ENCODE measurements at places on chromosomes 3 and 15.

- no peak for DNase-seq
Measured at GRCh38 chr3:109175411-109175810, 38.9 kb downstream of the C3orf85 start.

DNA sequence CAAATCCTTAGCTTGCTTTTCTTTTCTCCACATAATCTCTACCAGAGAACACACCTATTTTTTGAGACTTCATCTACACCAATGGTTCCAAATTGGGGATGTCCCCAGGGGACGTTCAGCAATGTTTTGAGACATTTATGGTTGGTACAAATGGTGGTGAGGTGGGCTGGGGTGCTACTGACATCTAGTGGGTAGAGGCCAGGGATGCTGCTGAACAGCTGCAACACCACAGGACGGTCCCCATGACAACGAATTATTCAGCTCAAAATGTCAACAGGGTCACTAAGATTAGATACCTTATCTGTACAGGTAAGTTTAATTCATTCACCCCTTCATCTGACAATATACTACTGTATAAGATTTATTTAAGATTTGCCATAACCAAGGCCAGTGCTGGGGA lies 14.4 kb downstream of the GK5 start:
- no peak for DNase-seq

DNA sequence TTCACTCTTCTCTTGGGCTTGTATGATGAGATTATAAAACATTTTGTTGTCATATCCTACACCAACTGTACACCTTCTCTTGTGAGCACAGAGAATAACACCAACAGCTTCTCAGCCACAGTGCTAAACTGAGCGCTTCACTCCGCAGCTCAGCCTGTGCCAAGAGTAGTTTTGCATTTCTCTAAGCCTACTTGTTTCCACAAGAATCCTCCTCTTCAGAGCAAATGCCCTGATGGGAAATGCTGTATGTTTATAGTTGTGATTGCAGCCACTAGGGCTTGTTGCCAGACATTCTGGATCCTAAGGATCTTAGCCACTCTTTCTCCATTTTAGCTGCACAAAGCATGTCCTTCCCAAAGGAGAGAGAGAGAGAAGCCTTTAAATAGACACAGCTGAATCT lies 138.8 kb upstream of the PLXND1 start:
- DNase-seq = no peak

DNA sequence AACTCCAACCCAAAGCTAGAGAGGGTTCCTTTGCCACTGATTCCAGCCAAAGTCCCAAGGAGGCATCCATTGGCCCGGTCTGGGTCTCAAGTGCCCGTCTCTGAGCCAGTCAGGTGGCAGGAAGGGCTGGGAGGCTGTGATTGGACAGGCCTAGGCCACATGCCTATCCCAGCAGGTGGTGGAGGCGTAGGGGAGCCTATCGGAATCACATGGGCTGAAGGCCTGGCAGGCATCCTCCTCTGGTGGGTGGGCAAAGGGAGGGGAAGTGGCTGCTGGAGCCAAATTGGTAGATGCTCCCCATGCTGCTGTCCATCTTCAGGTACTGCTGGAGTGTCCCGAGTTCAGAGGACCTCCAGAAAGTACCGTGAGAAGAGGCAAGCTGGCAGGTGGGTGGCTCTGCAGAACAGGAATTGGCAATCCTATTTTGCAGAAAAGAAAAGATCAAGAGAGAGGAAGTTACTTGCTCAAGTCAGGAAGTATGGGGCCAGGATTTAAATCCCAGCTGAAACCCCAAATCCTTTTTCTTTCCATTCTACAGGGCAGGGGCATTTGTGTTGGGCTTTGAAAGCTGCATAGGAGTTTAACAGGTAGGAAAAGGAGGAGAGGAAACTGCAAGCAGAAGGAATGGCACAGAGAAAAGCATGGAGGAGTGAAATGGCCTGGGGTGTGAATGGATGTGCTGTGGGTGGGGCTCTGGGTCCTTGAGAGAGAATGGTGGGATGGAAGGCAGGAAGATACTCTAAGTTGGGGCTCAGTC lies 3.7 kb downstream of the CHST13 start:
- DNase-seq = no peak

GRCh38 chr3:35643495-35643894 lies 4.2 kb downstream of the ARPP21 start:
- no peak for DNase-seq

DNA sequence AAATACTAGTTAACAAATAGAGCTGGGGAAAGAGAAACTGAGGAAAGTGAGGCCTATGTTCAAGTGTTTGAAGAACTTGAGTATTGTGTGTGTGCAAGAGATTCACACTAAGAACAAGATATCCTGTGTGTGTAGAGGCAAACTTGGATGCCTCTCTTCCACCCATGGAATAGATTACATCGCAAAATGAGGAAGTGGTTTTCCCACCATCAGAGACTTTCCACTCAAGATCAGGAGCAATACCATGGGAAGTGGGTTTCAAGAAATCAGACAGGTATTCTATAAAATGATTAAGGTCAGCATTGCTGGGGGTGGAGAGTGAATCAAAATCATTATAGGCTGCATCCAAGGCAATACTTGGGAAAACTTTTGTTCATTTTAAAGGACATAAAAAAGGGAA lies 308.0 kb downstream of the FGF12 start:
- no peak for DNase-seq

- no peak for DNase-seq
Measured at GRCh38 chr15:94416820-94417219, 185.5 kb downstream of the MCTP2 start.

DNA sequence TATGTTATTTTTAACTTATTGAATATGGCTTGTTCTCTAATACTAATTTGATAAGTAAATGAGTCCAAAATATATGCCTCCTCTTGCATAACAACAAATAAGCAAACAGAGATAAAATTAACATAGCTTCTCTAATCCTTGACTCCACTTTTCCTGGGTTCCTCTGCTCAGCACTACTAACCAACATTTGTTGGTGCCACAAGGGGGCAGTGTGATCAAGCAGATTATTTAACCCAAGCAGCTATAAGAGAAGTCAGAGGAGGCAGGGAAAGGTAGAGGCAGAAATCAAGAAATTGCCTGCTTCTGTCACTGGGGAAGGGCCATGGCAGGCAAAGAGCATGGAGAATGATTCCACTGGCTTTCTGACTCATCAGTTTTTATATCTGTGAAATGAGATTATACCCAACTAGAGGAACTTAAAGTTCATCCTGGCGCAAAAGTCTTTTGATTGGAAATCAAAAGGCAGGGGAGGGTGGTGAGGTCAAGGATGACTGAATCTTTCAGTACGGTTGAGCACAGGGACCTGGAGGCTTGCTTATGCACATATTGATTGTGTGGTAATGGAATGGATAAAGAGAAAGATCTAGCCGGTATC lies 152.2 kb downstream of the IGSF11 start:
- peak; percentile 43 for DNase-seq
